Neural crest cell (in vitro differentiated cells): ENCODE measurements at places on chromosomes 16 and 17.

DNA sequence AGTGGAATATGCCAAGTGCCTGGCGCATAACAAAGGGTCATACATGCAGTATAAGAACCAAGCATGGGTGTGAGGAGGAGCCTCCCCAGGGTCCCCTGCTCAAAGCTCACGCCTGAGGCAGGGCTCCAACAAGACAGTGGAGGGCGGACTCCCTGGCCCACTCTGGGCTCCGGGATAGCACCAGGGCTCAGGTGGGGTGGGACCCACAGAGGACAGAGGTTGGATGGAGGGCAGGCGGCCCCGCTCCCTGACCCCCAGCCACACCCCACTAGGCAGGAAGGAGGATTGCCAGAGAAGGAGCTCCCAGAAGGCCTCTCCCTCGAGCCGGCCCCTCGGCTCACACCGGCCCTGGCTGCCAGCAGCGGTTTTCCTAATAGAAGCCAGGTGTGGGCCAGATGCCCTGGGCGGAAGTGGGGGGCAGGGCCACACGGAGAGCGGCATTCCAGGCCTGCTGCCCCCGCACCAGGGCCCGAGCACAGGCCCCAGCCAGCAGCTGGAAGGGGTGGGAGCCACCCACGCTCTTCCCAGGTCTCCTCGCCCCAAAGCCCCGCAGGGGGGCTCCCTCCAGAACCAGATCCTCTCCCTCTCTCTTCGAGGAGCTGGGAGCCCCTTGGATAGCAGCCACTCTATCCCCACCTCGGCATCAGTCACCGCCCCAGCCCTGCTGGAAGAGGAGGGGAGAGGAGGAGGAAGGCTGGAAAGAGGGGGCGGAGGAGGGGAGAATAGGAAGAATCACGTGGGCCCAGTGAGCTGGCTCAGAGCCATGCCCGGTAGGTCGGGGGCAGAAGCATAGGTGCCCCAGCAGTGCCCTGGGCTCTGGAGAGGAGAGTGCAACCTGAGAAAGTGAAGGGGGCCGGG lies 21.0 kb downstream of the VASN start:
- no peak for DNase-seq

GRCh38 chr17:79029327-79030009 lies 5.5 kb downstream of the C1QTNF1 start:
- DNase-seq: no peak

DNA sequence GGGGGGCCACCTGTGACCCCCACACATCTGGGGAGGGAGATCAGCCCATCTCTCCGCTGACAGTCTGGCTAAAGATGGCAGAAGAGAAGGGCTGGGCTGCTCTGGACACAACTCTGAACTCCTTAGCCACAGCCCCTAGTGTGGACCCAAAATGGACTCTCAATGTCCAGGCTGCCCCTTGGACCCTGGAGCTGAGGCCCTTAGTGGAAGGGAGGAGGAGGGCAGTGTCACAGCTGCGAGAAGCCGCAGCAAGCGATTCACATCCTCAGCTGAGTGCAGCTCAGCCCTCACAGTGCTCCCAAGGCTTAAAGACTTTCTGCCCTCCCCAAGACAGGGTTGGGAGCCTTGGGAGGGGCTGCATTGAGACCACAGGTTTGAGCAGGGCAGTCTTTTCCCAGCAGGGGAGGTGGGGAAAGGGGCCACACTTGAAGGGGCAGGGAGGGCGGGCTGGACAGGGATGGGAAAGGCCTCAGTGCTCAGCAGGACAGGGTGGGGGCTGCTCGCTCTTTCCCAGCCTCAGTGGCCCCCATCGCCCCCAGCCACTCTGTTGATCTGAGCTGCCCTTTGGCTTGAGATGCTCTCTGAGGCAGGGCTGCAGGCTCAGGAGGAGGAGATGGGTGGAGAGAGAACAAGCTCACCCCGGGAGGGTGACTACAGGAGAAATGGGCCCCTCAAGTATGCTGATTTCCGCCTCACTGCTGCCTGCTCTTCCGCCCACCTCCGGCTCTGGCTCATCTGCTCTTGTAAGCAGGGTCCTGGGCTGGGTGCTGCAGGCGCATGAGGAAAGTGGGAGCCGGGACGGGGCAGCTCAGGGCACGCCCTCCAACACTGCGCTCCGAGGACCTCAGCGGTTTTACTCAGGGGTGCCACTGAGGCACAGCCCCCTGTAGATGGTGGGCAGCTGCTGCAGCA lies 50.9 kb upstream of the MTSS2 start:
- DNase-seq: no peak

DNA sequence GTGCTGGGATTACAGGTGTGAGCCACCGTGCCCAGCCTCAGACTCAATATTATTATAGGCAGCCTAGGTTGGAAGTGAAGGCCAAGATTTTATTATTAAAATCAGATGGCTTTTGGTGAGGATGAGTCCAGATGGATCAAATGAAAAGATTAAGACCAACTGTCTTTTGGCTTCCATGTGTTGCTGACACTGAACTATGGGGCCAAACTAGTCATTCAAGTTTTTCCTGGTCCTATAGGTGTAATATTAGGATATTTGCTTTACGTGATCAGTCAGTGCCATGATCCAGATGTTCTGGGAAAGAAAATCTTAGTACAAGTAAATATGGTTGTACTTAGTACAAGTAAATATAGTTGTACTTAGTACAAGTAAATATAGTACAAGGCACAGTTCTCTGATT lies 140.6 kb downstream of the MAP2K6 start:
- DNase-seq: no peak

DNA sequence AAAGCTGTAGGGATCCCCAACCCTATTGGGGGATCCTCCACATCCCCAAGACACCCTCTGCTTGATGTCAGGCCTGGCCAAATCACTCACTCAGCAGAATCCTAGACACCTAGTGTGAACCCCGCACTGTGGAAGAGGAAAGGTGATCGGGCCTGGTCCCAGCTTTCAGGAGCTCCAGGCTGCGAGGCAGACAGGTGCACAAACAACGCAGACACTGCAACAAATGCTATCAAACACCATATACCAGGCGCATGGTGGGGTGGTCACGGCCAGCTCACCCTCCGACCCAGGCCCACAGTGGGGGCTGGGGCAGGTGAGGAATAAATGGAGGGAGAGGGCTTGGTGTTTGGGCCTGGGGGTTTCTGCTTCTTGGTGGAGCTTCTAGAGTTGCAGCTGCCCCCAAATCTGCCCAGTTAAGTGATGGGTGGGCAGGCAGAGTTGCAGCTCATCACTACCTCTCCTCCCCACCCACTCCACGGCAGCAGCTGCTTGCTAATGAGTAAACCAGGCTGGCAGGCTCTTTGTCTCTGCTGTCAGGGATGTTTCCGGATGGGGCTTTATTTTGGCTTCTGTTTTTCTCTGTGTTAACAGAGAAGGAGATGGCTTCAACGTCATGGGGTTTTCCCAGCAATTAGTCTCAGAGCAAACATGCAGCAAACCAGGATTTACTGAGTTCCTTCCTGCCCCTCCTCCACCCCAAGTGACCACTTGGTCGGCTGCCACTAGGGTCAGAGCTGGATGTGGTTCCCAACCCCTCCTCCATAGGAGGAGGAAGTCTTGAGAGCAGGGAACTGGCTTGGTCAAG lies 46.6 kb downstream of the PECAM1 start:
- no peak for DNase-seq

DNA sequence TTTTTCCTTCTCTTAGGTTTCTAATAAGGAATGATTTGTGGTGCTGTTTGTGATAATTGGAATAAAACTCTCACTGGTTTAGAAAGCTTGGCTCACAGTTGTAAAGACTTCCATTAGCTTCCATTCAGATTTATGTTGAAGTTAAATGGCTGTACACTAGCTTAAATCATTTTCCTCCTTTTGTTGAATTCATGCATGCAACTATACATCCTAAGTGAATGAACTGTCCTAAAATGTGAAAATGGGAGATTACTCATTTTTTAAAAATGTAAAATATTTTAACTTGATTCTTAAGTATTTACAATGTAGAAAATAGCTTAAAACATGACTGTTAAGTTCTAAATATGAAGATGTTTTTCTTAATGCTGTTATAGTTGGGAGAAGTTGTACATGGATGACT lies 15.2 kb downstream of the PRKCA start:
- DNase-seq: no peak

- no peak for DNase-seq
Observed at GRCh38 chr16:85590506-85590832, 22.7 kb upstream of the GSE1 start.

DNA sequence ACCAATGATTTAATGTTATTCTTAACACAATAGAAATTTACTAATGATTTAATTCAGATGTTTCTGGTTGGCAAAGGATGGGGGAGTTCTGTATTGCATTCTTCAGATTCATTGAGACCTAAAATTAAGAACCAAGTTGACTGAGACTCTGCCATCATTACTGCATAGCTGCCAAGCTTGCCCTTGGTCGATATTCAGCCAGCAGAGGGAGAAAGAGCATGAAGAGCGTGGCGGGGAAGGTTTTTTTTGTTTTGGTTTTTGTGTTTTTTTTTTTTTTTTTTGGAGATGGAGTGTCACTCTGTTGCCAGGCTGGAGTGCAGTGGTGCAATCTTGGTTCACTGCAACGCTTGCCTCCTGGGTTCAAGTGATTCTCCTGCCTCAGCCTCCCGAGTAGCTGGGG lies 659.4 kb upstream of the EEF2KMT start:
- DNase-seq: no peak

DNA sequence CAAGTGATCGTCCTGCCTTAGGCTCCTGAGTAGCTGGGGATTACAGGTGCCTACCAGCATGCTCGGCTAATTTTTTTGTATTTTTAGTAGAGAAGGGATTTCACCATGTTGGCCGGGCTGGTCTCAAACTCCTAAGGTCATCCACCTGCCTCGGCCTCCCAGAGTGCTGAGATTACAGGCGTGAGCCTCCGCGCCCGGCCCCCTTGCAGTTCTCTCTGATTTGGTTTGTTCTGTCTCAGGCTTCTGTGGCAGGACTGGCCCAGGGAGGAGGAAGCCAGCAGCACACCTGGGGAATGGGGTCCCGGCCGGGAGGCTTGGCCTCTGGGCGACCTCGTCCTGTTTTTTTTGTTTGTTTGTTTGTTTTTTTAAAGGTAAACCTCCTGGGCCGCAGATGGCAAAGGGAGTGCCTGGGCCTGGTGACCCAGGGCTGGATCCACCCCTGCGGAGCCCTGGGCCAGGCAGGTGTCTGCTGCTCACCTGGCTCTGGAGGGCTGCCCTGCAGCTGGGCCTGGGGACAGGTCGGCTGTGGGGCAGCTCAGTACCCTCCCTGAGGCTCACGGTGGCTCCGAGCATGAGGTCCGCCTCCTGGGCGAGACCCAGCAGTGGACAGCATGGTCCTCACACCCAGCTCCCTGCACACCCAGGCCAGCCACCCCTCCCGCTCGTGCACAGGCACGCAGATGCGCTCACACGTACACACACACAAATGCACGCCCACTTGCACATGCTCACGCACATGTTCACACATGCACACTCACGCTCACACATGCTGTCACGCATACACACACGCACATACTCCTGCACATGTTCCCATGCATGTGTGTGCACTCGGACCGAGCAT lies 3.3 kb upstream of the NUDT16L1 start:
- DNase-seq: no peak

DNA sequence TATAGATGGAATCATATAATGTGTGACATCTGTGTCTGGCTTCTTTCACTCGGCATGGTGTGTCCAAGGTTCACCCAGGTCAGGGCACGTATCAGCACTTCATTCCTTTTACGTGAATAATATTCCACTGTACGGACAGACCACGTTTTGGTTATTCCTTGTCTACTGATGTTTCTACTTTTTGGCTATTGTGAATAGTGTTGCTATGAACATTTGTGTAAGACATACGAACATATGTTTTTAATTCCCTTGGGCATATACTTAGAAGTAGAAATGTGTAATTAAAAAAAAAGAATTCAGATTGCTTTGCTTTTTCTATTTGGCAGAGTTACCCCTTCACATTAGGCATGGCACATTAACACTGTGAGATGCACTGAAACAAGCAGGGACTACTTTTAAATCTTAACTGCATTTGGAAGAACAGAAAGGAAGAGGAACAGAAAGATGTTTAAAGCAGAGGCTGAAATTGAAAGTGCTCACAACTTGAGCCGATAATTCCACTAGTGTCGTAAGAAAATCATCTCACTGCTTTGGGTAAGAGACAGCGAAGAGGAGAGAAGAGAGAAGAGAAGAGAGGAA lies 105.3 kb downstream of the VPS53 start:
- DNase-seq: no peak

DNA sequence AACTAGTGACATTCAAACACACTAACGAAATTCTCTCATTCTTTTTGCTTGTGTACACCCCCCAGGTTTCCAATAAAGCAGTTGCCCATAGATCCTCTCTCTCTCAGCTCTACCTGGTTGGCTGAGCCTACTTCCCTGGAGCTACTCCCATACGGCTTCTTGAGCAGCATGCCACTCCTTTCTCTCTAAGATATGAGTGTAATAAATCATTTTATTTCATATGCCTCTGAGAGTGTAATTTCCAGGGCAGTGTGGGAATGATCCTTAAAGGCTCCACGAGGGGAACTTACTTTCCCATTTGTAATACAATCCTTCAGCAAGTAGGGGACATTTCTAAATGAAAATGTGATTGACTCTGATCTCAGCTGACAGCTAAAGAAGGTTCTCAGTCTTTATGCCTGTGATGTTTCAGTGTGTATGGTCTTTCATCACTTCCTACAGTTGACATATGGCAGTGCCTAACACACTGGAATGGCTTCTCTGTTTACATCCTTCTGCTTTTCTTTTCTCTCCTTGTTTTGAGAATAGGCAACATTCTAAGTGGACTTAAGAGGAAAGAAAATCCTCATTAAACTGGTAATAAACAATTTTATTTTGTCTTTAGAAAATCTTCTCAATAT lies 1194.3 kb upstream of the CDH8 start:
- DNase-seq: no peak

DNA sequence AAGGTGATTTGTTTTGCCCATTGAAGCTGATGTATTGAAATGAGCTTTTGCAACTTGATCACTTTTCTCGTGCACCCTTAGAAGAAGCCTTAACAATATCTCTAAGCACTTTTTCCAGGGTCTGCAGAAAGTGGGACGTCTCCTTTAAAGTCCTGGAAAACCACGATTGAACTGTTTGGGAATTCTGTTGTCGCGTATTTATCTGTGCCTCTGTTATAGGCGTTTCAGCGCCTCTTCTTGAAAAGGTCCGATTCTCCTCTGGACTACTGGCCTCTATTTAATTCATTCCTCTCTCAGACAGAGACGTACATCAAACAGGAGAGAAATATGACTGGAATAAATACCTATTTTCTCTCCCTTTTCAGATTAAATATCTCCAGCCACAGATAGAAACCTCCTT lies 262.4 kb upstream of the PSMD7 start:
- no peak for DNase-seq

DNA sequence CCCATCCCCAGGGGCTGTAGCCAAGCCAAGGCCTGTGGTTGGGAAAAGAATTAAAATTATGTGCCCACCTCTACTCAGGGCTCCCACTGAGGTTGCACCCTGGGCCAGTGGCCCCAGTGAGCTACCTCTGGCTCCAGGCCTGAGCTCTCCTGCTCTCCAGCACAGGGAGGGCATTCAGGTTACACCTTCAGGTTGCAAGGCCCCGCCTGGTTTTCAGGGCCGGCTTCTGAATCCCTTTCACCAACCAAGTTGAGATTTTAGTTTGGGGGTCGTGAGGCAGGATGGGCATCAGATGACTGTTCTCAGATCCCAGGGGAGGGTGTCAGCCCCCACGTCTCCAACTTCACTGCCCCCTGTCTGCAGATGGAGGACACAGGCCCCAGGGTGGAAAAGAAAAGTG lies 8.0 kb upstream of the KATNB1 start:
- DNase-seq: no peak

GRCh38 chr17:27158382-27158781 lies 135.5 kb upstream of the WSB1 start:
- no peak for DNase-seq
